Dermis microvascular lymphatic vessel endothelial cell (primary cell): ENCODE measurements at places on chromosomes 4 and X. TPM values are rescaled to one million over a fixed set of nuclear protein-coding genes. Genes with fewer than 3 reads are reported as not detected.

The COL4A6 gene
- 0.89 and 2.2 TPM in 2 replicates for total RNA-seq

The SSX4 gene
- total RNA-seq = not detected in 2 replicates

The RNF4 gene
- total RNA-seq = 31.1 and 36.9 TPM in 2 replicates

The HSD17B13 gene
- under 0.01 and 0.13 TPM in 2 replicates for total RNA-seq

The TBC1D1 gene
- total RNA-seq = 94.7 and 121 TPM in 2 replicates

The DHX15 gene
- 108 and 120 TPM in 2 replicates for total RNA-seq

The ZAR1 gene
- total RNA-seq = not detected in 2 replicates

The TDO2 gene
- not detected in 2 replicates for total RNA-seq

The LRAT gene
- under 0.01 TPM in 1 of 2 replicates, not detected in the other for total RNA-seq

The ALAS2 gene
- not detected in 2 replicates for total RNA-seq

The KLB gene
- under 0.01 TPM in 2 replicates for total RNA-seq

The NR3C2 gene
- 6.0 and 8.5 TPM in 2 replicates for total RNA-seq

The ITM2A gene
- total RNA-seq = 25.2 and 95.0 TPM in 2 replicates

The FAM9C gene
- not detected in 2 replicates for total RNA-seq

The PITX2 gene
- under 0.01 TPM in 1 of 2 replicates, not detected in the other for total RNA-seq

The CCDC160 gene
- not detected in 2 replicates for total RNA-seq

The LNX1 gene
- total RNA-seq = 4.0 and 5.1 TPM in 2 replicates

The ENPEP gene
- under 0.01 TPM in 1 of 2 replicates, not detected in the other for total RNA-seq

The MAGEC2 gene
- not detected in 2 replicates for total RNA-seq

The CC2D2A gene
- 3.2 and 3.4 TPM in 2 replicates for total RNA-seq

The SPANXA2 gene
- total RNA-seq = not detected in 2 replicates

The TRPC5OS gene
- total RNA-seq = not detected in 2 replicates

The CETN2 gene
- total RNA-seq = 14.4 and 17.3 TPM in 2 replicates

The AFM gene
- total RNA-seq = not detected in 2 replicates

The SSX2 gene
- total RNA-seq = not detected in 2 replicates

The MAGEB6 gene
- not detected in 2 replicates for total RNA-seq

The CXCL11 gene
- total RNA-seq = 0.26 and 0.51 TPM in 2 replicates

The ADH4 gene
- total RNA-seq = not detected in 2 replicates

The HSFX3 gene
- not detected in 2 replicates for total RNA-seq

The CLIC2 gene
- total RNA-seq = 11.2 and 15.6 TPM in 2 replicates
